ENCODE measurements at places on chromosomes 2 and 18.

DNA sequence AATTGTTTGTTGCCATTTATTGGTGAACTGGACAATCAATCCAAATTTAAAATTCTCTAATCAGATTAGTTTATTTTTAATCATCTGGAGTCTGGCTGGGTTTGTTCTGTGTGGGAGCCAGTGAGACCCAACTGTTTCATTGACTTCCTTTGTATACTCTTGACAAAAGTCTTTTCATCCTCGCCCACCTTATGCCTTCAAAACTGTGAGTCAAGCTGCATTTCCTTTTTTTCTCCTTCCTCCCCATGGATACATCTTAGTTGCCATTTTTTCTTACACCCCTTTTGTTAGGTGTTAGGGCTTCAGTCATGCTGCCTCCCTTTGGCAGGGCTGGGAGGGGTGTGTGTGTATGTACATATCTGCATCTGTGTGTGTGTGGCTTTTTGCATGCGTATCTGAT lies 117.6 kb downstream of the PRKCE start:
- DNase-seq = no peak

DNA sequence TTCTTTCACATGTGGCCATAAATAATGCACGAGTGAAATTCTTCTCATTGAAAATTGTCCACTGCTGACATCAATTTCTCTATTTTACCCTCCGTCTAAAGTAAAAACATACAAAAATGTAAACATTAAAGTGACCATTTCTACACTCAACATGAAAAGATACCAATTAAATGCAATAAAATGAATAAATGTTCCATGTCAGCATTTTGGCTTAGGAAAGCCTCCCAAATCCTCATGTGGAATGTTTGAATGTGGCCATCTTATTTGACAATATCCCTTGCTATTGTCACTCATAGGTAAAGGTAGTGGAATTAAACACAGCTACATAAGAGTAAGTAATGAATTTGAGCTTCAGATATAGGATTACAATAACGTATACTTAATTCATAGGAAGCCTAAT lies 60.8 kb downstream of the ZNF521 start:
- DNase-seq = no peak

DNA sequence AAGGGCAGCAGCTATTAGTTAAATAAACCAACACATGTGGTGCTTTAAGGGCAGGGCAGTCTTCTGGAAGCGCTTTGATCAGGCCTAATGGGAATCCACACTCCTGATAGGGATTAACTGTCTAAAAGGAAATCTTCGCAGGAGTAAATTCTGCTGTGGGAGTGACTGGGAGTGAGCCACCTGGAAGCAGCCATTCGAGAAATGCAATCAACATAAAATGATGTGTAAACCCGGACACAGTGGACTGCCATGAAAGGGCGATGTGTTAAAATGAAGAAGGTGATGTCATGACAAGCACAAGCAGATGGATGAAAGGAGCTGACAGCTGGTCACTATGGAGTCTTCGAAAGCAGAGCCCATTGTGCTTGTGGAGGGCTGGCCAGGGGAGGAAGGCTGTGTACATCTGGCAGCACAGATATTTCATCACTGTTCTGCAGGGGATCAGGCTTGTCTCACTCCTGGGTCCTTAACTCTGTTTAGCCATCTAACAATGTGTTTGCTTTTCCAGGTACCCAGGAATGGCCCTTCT lies 24.8 kb upstream of the GALNT14 start:
- no peak for DNase-seq

GRCh38 chr2:236512267-236512666 lies 57.4 kb upstream of the ACKR3 start:
- no peak for DNase-seq

GRCh38 chr18:74419761-74420160 lies 37.3 kb downstream of the DIPK1C start:
- no peak for DNase-seq

DNA sequence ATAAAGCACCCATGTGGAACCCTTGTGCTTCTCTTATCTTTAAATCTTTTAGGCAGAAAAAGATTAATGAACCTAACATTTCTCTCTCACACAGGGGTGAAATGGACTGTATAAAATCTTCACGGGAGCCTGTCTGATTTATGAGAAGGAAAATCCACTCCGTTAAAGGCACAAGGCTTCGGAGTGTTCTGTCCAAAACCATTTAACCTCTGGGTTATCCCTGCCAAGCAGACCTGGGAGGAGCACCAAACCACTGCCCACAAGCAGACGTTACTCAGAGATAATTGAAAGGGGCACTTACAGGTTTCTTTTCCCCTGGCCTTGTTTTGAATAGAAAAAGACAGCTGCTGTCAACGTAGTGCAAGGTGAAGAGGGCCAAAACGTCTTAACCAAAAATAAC lies 184.4 kb upstream of the DOK6 start:
- no peak for DNase-seq

- no peak for DNase-seq
Observed at GRCh38 chr2:204972161-204972560, 426.9 kb downstream of the PARD3B start.
